ENCODE measurements at places on chromosomes 11 and 22.

DNA sequence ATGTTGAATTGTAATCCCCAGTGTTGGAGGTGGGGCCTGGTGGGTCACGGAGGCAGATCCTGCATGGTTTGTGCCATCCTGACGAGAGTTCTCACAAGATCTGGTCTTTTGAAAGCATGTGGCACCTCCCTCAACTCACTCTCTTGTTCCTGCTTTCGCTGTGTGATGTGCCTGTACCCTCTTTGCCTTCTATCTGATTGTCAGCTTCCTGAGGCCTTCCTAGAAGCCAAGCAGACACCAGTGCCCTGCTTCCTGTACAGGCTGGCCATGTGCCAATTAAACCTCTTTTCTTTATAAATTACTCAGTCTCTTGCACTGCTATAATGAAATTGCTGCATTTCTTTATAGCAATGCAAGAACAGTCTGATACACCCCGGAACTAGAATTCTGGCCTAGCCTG is 13.1 kb downstream of the PTPN5 start:
- no peak for DNase-seq

- no peak for DNase-seq
These were observed 683 bp upstream of the FADS3 start for GRCh38 chr11:61892085-61892370.

DNA sequence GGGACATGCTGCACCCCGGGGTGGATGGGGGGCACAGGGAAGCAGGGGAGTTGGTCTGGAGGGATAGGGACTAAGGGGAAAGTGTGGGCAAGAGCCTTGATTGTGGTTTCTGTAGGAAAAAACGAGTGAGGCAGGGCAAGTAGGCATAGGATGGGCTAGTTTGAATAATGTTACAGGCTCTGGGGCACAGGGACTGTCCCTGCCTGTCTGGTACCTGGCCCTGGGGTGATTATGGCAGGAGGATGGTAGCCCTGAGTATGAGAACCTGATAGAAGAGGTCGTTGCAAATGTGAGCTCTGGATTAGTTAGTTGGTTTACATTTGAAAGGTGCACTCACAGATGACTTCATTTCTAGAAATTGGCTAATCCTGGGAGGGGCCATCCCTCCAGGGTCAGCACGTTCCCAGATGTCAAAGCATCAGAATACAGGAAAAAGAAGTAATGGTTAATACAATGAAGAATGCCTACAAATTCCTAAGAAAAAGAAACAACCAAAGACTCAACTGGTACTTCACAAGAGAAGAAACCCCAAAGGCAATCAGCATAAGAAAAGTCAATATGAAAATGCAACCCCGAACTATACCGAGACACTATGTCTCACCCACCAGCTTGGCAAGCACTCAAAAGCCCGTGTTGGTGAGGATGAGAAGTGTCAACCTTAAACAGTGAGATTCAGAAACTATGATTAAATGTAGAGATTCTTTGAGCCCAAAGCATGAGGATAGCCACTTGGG is 11.3 kb upstream of the SMIM38 start:
- no peak for DNase-seq

DNA sequence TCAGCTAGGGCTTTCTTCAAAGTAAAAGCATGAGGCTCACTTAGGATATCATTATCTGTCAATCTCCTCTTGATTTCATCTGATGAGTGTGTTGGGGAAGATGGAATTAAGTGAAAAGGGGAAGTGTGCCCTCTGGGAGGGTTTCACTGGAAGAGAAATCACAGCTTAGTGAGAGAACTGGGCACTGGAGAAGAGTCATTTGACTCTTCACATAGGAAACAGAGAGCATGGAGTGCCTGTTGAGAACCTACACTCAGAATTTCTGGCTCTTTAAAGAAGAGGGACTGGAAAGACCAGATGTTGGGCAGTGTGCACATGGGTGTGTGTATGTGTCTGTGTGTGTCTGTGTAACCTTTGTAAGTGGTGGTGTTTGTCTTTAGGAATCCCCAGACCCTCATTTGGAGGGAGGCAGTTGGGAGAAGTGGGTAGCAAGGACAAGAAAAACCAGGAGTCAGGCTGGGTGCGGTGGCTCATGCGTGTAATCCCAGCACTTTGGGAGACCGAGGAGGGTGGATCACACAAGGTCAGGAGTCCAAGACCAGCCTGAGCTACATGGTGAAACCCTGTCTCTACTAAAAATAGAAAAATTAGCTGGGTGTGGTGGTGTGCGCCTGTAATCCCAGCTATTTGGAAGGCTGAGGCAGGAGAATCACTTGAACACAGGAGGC is 10.0 kb downstream of the STX3 start:
- no peak for DNase-seq

DNA sequence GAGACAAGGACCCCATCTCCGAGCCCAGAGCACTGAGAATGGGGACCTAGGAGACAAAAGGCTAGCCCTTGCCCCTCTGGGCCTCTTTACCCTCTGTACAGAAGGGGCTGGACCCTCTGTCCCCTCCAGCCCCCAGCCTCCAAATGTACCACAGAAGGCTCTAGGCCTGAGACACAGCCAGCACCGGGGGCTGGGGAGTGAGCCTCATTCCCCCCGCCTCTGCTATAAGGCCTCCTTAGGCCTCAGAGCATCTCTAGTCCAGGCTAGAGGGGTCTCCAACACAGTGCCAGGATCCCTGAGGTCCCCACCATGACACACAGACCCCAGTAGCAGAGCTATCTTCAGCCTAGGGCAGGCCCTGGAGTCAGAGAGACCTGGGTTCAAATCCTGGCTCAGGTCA is 4.8 kb downstream of the SMTN start:
- no peak for DNase-seq

GRCh38 chr22:23690713-23691112 is at the start of gene RGL4:
TSS of gene RGL4 (plus strand) at chr22:23691013. CDS start at chr22:23692031, 1,018 bp downstream.
- DNase-seq: no peak

All from right kidney (tissue), 9 donors.